ENCODE measurements at places on chromosomes 2 and 18. TPM values are rescaled to one million over a fixed set of nuclear protein-coding genes. Genes with fewer than 3 reads are reported as not detected.

DNA sequence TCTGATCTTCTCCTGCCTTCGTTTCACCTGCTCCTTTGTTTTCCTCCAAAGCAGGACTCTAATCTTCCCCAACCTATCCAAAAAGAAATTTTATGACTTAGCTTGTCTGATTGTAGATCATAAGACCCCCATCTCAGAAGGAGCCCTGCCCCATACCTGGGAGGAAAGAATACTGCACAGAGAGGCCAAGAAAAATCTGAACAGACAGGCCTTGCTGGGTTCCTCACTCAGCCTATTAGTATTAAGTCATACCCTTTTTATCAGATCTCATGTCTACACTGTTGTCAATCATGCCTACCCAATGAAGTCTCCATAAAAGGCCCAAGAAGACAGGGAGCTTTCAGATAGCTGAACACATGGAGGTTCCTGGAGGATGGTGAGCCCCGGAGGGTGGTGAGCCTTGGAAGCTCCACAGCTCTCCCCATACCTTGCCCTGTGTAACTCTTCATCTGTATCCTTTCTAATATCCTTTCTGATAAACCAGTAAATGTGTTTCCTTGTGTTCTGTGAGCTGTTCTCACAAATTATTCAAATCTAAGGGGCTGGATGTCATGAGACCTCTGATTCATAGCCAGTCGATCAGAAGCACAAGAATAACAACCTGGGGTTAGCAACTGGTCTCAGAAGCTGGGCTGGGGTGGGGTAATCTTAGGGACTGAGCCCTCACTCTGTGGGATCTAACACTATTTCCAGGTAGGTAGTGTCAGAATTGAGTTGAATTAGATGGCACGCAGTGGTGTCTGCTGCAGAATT is 108.8 kb downstream of the SPOPL start:
- H3K4me3 ChIP-seq = no peak overlapping the region
- no peak for DNase-seq
- H3K27me3 ChIP-seq = no peaks in the 10 kb centered on the region
- no peaks in the 10 kb centered on the region for H3K36me3 ChIP-seq

- no peaks in the 10 kb centered on the region for H3K4me1 ChIP-seq
- no peak overlapping the region for H3K27ac ChIP-seq
These were observed 62.3 kb upstream of the NCK2 start for GRCh38 chr2:105682401-105682800.

RANBP2 gene
- polyA plus RNA-seq = 7.9 TPM

LINC00305 gene
- polyA plus RNA-seq = not detected

GRCh38 chr2:205439621-205440020 is 242.7 kb upstream of the NRP2 start:
- no peak for DNase-seq
- no peak overlapping the region for H3K4me3 ChIP-seq
- H3K27me3 ChIP-seq = no peaks in the 10 kb centered on the region
- no peaks in the 10 kb centered on the region for H3K36me3 ChIP-seq
- no peaks in the 10 kb centered on the region for H3K4me1 ChIP-seq

Data from kidney (tissue), 22 donors.